ENCODE measurements at places on chromosomes 2 and 18. TPM values are rescaled to one million over a fixed set of nuclear protein-coding genes. Genes with fewer than 3 reads are reported as not detected.
A peak's percentile ranks its signal among the peaks of the same experiment; 100 is the strongest.

Gene PSMA8
- total RNA-seq = not detected

Gene NCKAP1
- 132 TPM for total RNA-seq

Gene AFF3
- total RNA-seq = 20.8 TPM

Gene ERFE
- total RNA-seq = not detected

Gene HNMT
- total RNA-seq = 19.0 TPM

Gene EMILIN2
- 12.2 TPM for total RNA-seq

Gene FER1L5
- 0.06 TPM for total RNA-seq

Gene HTR2B
- 0.50 TPM for total RNA-seq

Gene POMC
- 5.3 TPM for total RNA-seq

Gene SPHKAP
- 28.1 TPM for total RNA-seq

Gene RHOB
- total RNA-seq = 279 TPM

DNA sequence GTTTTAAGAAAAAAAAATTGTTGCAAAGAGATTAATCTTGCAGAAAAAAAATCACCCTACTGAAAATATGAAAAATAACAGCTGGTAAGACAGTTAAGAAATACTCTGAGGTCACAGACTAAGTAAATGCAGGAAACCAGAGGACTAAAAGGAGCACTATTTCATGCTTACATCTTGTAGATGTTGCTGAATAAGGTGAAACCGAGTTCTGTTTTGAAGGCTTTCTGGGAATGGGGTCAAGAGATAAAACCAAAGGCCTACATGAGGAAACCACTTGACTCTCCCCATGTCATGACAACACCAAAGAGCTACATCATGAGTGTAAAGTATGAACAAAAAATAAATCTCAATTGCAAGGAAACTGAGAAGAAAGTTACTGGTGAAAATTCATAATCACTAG, 197.6 kb downstream of the LRP1B start:
- DNase-seq = no peak

GRCh38 chr18:62518460-62519375, 4.1 kb upstream of the ZCCHC2 start:
- DNase-seq = no peak

- no peak for DNase-seq
These were observed 2.9 kb upstream of the TMSB10 start for GRCh38 chr2:84902526-84902925.

DNA sequence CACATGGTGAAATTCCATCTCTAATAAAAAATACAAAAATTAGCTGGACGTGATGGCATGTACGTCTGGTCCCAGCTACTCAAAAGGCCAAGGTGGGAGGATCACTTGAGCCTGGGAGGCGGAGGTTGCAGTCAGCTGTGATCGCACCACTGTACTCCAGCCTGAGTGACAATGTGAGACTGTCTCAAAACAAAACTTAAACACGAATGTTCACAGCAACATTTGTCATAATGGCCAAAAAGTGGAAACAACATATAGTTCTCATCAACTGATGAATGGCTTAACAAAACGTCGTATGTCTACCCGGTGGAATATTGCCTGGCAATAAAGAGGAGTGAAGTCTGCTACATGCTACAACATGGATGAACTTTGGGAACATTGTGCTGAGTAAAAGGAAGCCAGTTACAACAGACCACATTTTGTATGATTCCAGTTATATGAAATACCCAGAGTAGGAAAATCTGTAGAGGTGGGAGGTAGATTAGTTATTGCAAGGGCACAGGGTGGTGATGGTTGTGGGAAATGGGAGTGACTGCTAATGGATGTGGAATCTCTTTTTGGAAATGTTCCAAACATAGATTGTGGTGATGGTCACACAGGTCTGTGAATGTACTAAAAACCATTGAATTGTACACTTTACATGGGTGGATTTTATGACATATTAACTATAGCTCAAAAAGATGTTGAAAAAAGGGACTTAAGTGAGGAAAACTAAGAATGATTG, 478.2 kb downstream of the PTPRM start:
- DNase-seq = no peak

- no peak for DNase-seq
These were observed at the start of gene TFCP2L1 for GRCh38 chr2:121284463-121285449. Gene TFCP2L1, minus strand, starts transcription at chr2:121285202. Its CDS starts 93 bp downstream, at chr2:121285109.

- no peak for DNase-seq
These were observed 14.6 kb downstream of the CXCR1 start for GRCh38 chr2:218152172-218152571.

- DNase-seq = no peak
These were observed 82.3 kb upstream of the XPO1 start for GRCh38 chr2:61620244-61621159.

DNA sequence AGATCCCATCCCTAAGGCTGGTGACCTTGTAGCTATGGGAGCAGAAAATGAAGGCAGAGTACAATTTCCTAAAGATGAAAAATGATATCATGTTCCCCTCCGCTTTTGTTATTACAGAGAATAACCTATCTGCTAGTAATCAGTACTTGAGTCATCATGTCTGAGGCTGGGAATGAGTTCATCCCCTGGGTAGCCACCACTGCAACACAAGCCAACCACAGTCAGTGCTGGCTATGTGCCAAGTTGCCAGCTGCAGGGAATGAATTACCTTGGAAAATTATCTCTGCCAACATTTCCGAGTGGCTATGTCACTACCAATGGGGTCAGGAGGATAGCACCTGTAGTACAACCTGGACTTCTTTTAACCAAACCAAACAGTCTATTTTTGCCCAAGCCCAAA, 1094.7 kb upstream of the DDX18 start:
- no peak for DNase-seq

DNA sequence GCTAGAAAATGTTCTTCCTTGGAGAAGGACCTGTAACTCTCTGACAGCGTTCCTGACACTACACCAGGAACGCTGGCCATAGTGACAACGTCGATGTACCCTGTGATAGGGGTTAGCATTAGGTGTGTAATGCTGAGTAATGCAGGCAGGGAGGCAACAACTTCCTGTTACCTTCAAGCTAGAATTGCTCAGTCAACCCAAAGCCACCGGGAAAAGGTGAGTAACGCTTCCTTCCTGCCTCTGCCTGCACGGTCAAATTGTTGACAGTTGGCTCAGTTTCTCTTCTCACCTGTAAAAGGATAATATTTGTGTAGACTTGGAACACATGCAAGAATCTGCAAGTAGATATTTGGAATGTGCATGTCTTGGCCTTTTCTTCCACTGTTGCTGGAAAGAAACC, 12.7 kb downstream of the FAM110C start:
- DNase-seq = no peak

GRCh38 chr2:151827564-151828142, 568 bp downstream of the ARL5A start:
- DNase-seq = no peak

DNA sequence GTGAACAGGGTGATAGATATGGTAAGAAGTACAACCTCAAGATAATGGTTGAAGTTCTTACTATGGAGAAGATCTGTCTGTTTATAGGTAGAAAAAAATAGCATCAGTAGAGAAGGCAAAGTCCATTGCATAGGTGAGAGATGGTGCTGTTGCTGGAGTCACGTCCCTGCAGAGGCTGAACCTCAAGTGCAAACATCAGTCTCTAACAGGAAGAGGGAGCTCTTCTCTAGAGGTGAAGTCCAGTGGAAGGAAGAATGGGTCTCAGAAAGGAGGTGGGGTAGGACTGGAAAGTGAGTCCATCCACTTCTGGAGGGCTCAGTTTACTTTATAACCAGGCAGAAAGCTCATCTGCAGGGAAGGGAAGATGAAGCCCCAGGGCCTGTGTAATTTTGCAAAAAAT, 337.7 kb downstream of the MEIS1 start:
- no peak for DNase-seq

- DNase-seq = peak; percentile 34
These were observed 45.7 kb downstream of the IMPA2 start for GRCh38 chr18:12027046-12027445.

DNA sequence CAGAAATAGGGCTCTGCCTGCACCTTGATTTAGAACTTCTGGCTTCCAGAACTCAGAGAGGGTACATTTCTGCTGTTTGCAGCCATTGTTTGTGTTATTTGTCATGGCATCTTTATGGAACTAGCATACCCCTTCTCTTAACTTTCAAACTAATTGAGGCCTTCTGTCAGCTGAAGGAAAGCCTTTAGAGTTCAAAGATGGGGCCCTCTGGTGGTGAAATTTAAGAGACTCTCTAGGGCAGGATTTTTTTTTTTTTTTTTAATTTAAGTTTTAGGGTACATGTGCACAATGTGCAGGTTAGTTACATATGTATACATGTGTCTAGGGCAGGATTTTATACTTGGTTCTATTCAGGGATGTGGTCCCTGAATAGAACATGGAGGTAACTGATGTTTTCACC, 260.6 kb upstream of the LINC00305 start:
- DNase-seq = no peak

DNA sequence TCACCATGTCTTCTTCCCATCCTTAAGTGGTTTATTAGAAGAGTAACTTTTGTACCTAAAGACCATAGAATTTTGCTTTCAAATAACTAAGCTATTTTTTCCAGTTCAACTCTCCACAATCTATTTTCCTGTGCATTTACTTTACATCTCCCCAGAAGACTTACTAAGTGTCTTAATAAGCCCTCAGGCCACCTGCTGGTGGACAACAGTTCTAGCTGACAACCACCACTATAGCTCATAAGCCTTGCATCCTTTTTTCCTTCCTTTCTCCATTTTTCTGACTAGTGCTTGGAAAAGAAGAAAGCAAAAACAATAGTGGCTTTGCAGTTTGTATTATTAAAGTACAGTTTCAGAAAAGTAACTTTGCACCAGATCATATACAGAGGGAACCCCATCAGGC, 149.5 kb upstream of the TMEM200C start:
- no peak for DNase-seq

DNA sequence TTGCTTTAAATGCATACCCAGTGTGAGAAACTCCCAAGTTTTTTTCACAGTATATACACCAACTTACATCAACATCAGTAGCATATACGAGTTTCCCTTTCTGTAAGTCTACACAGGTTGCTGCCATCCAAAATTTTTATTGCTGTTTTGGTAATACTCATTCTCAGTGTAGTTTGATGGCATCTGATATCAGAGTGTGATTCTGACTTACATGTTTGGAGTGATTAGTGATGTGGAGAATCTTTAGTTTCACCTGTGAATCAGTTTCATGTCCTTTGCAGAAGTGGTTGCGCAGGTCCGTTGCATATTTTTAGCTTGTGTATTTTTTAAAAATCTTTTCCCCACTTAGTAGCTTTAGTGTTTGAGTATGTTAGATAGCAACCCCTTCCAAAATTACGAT, 50.1 kb downstream of the CCDC74A start:
- no peak for DNase-seq

- peak; percentile 56 for DNase-seq
These were observed 199.6 kb downstream of the HRH4 start for GRCh38 chr18:24659827-24660720.

DNA sequence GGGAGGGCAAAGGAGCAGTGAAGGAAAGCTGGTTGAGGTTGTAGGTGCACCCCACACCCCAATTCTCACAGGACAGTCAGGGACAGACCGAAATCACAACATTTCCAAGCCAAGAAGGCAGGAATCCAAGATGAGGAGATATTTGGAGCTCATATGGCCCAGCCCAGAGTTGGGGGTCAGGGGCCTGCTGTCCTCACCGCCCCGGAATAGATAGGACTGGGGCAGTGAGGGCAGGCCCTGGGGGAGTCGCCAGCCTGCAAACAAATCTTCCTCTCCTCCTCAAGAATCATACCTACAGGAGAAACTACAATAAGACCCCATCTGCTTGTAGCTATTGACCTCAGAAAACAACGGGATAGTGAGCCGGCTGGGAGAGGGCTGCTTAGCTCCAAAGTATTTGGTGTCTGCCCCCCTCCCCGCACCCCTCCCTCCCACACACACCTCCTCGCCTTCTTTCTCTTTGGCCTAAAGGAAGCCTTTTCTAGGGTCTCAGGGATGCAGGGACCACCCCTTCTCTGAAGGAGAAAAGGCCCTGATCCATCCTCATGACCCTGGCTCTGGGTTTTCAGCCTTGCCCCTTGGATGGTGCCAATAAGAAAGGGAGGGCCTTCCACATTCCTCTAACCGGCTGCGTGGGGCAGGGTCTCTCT, 3.8 kb downstream of the EN1 start:
- no peak for DNase-seq

- DNase-seq = no peak
These were observed 127.6 kb downstream of the NCOA1 start for GRCh38 chr2:24618680-24619079.

GRCh38 chr2:39664232-39664887, 1.4 kb upstream of the TMEM178A start:
- no peak for DNase-seq

- DNase-seq = no peak
These were observed 181.6 kb upstream of the KLHL29 start for GRCh38 chr2:23203383-23203782.

DNA sequence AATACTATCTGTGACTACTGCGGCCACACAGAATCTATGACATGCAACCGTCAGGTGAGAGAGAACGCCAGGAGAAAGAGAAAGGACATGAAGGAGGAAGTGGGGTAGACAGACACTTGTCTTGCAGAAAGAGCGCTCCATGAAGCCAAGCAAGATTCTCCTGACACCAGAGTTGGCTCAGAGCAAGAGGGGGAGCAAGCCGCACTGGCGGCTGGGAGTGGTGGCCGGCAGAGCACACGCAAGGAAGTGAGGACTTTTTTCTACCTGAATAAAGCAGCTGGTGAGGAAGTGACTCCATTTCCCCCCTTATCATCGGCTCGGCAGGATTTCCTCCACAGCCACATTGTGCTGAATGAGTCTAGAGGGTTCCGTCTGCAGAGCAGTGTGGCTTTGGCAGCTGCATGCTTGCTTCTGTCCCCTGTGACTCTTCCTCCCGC, 181.6 kb downstream of the BCL2 start:
- peak; percentile 44 for DNase-seq

- no peak for DNase-seq
These were observed 117.0 kb downstream of the STK39 start for GRCh38 chr2:168130346-168130745.

- DNase-seq = no peak
These were observed 47.8 kb downstream of the DYM start for GRCh38 chr18:49412679-49413078.

GRCh38 chr2:162069267-162069903, 4.6 kb downstream of the DPP4 start:
- DNase-seq = no peak

DNA sequence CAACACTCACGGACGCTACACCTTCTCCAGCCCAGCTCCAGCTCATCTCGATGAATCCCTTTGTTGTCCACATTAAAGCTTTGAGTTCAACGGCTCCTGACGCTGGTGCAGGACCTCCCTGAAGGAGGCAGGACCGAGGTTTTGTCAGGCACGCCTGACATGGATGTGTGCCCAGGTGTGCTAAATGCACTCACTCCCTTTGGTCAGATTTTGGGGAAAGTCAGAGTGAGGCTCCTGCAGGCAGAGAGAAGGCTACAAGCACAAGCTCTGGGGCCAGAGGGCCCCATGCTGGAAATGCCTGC, 78.6 kb downstream of the NDUFA10 start:
- DNase-seq = no peak

- DNase-seq = peak; percentile 48
These were observed 820 bp downstream of the MTCL1 start for GRCh38 chr18:8705961-8706790.

DNA sequence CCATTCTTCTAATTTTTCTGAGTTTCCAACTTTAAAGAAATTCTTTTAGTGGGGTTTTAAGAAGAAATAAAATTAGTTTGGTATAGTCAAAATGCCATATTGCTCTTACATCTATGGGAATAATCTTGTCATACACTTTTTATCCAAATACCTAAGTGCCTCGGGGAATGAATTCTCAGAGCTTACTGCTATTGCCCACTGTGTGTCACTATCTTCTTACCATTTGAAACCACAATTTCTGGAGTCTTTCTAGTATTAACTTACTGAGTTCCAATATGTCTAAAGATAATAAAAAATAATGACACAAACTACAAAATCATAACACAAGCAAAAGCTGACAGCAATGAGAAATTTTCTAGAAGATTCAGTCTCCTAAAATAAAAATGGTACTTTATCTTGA, 23.7 kb upstream of the DNAH6 start:
- no peak for DNase-seq

- no peak for DNase-seq
These were observed 36.4 kb upstream of the SLC1A4 start for GRCh38 chr2:64952511-64953482.
